Calu3 (cell line): ENCODE measurements at places on chromosomes 1 and 21. TPM values are rescaled to one million over a fixed set of nuclear protein-coding genes. Genes with fewer than 3 reads are reported as not detected.

DNA sequence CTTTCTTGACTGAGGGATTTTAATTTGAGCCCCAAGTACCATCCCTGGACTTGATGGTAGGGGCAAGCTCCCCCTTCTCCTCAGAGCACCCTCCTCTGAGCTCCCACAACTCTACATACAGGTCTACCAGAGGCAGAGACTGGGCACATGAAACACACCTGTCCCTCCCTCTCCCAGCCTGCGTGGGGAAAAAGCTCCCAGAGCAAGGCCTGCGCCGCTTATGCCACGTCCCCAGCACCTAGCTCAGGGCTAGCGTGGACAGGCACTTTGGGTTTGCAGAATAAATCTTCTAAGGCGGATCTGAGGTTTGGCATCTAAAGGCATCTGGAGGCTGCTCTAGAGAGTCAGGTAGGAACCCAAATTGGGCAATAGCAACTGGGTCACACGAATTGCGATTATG, 7.5 kb upstream of the KNCN start:
- peaks cover 3% of the 10 kb centered on the region for H3K36me3 ChIP-seq
- no peak overlapping the region for H3K27ac ChIP-seq
- DNase-seq, result no peak
- peaks cover 10% of the 10 kb centered on the region for H3K4me1 ChIP-seq
- H3K27me3 ChIP-seq, result no peaks in the 10 kb centered on the region

Gene PKNOX1
- 8.0 and 10.1 TPM in 2 replicates for total RNA-seq

GRCh38 chr1:167614851-167615250, 15.2 kb upstream of the RCSD1 start:
- H3K36me3 ChIP-seq, result no peaks in the 10 kb centered on the region
- no peaks in the 10 kb centered on the region for H3K4me1 ChIP-seq
- H3K4me3 ChIP-seq, result no peak overlapping the region
- H3K27me3 ChIP-seq, result peaks cover 74% of the 10 kb centered on the region
- no peak overlapping the region for H3K27ac ChIP-seq
- DNase-seq, result no peak

Gene KRTAP21-1
- total RNA-seq, result not detected in 2 replicates

Gene SMYD3
- 34.2 and 35.1 TPM in 2 replicates for total RNA-seq

GRCh38 chr1:225943582-225943981, 2.6 kb upstream of the LEFTY2 start:
- no peaks in the 10 kb centered on the region for H3K4me1 ChIP-seq
- no peak overlapping the region for H3K27ac ChIP-seq
- H3K27me3 ChIP-seq, result peaks cover 43% of the 10 kb centered on the region

GRCh38 chr1:147273409-147274336, 31.2 kb downstream of the CHD1L start:
- H3K4me3 ChIP-seq, result no peak overlapping the region
- H3K36me3 ChIP-seq, result peaks cover 7% of the 10 kb centered on the region
- H3K4me1 ChIP-seq, result peaks cover 9% of the 10 kb centered on the region
- no peaks in the 10 kb centered on the region for H3K27me3 ChIP-seq

DNA sequence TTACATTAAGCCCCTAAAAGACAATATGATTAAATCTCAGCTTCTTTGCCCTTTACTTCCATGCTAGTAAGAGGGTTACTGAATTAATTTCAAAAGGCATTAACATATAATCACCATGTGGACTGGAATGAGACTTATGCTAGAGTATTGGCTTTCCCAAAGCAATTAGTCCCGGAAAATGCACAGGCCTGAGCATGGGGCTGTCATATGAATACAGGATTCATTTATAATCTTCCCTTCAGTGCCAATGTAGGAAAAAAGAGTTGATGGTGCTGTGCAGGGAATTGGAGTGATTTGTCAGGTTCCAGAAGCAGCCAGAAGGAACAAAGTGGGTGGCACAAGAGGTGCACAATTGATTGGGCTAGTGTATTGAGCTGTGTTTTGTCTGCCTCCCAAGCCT, 199.0 kb upstream of the L1TD1 start:
- no peaks in the 10 kb centered on the region for H3K27me3 ChIP-seq
- no peak for DNase-seq
- H3K4me1 ChIP-seq, result no peaks in the 10 kb centered on the region
- H3K36me3 ChIP-seq, result no peaks in the 10 kb centered on the region
- no peak overlapping the region for H3K27ac ChIP-seq

Gene NPHS2
- not detected in 2 replicates for total RNA-seq

GRCh38 chr1:89888480-89889322, 67.9 kb downstream of the LRRC8D start:
- H3K27ac ChIP-seq, result no peak overlapping the region
- H3K36me3 ChIP-seq, result peaks cover 10% of the 10 kb centered on the region
- H3K4me1 ChIP-seq, result peaks cover 57% of the 10 kb centered on the region
- DNase-seq, result no peak

- peaks cover 14% of the 10 kb centered on the region for H3K27me3 ChIP-seq
- H3K4me1 ChIP-seq, result no peaks in the 10 kb centered on the region
- DNase-seq, result no peak
- no peak overlapping the region for H3K27ac ChIP-seq
- H3K36me3 ChIP-seq, result no peaks in the 10 kb centered on the region
These were observed 3.8 kb downstream of the LRRC3 start for GRCh38 chr21:44458971-44459711.

Gene CFAP126
- total RNA-seq, result not detected in 2 replicates

Gene NEK7
- total RNA-seq, result 136 and 145 TPM in 2 replicates

Gene PDZK1
- 1.3 and 3.3 TPM in 2 replicates for total RNA-seq

Gene CLCNKB
- total RNA-seq, result not detected in 2 replicates

Gene NPHP4
- 11.1 and 11.5 TPM in 2 replicates for total RNA-seq

- H3K27ac ChIP-seq, result peak overlapping the region; percentile 12
- no peak for DNase-seq
- H3K27me3 ChIP-seq, result no peaks in the 10 kb centered on the region
- no peaks in the 10 kb centered on the region for H3K36me3 ChIP-seq
- peaks cover 11% of the 10 kb centered on the region for H3K4me1 ChIP-seq
These were observed 233.7 kb downstream of the SRGAP2C start for GRCh38 chr1:121418369-121419049.

Gene GJA5
- not detected in 2 replicates for total RNA-seq

Gene TRABD2B
- total RNA-seq, result 0.10 and 0.42 TPM in 2 replicates

DNA sequence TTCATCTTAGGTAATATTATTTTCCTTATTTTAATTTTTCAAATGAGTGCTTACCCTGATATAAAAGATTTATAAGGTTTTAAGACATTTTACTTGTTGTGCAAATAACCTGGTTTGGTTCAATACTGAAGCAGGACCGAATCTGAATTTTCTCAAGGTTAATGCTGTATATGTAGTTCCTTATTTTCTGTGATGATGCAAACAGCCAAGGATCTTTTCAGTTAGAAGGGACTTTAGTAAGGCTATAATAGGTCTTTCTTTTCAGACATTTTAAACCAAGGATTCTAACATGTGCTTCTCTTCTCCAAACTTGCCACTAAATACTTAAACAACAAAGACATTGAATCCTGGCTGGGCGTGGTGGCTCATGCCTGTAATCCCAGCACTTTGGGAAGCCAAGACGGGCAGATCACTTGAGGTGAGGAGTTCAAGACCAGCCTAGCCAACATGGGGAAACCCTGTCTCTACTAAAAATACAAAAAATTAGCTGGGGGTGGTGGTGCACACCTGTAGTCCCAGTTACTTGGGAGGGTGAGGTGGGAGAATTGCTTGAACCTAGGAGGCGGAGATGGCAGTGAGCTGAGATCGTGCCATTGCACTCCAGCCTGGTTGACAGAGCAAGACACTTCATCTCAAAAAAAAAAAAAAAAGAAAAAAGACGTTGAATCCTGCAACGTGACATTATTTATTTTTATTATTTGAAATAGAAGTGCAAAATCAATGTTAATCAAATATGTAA, 3.2 kb upstream of the ARPC5 start:
- H3K36me3 ChIP-seq, result peaks cover 28% of the 10 kb centered on the region
- DNase-seq, result no peak
- H3K4me3 ChIP-seq, result no peak overlapping the region
